ENCODE measurements at places on chromosomes 1 and 21.

DNA sequence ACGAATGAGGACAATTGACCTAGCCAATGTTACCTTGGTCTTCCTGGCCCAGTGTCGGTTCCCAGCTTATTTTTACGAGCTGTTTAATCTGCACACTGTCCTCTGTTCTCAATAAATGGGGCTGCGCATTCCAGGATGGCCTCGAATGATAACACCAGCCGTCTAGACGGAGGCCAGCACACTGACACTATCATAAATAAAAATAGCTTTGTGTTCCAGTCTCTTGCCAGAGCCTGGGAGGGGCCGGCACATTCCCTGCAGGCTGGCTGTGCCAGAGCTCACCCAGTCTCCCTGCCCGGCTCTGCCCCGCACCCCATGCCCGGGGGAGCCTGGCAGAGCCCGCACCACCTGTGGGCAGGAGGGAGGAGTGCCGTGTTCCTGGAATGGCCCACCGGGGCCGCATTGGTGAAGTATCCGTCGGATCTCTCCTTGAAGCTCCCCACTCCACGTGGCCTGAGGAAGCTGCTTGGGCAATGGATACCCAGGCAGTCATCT is 92.1 kb downstream of the SPSB1 start:
- no peaks in the 10 kb centered on the region for H3K27me3 ChIP-seq
- H3K4me1 ChIP-seq, result no peaks in the 10 kb centered on the region
- no peak overlapping the region for H3K4me3 ChIP-seq

GRCh38 chr1:228799924-228800323 is 64.6 kb downstream of the RHOU start:
- H3K36me3 ChIP-seq, result no peaks in the 10 kb centered on the region
- peaks cover 18% of the 10 kb centered on the region for H3K4me1 ChIP-seq
- DNase-seq, result no peak
- no peak overlapping the region for H3K4me3 ChIP-seq

DNA sequence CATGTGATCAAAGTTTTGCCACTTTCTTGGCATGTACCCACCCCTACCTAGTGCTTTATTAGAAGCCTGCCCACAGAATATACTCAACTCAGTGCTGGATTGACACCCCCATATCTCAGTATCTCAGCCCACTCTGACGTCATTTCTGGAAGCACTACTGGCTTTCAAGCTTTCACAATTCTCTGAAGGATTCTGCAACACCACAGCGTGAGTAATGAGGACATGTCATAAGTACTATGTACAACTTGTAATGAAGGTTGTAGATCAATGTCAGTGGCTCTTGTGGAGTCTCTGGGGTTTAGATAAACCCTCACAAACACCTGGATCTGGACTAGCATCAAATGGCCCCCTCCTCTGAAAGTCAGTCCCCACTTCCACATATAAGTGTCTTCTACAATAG is 57.2 kb downstream of the TNFSF4 start:
- DNase-seq, result no peak
- H3K27me3 ChIP-seq, result no peaks in the 10 kb centered on the region
- no peaks in the 10 kb centered on the region for H3K4me1 ChIP-seq
- no peak overlapping the region for H3K4me3 ChIP-seq
- no peaks in the 10 kb centered on the region for H3K36me3 ChIP-seq
- no peak overlapping the region for H3K27ac ChIP-seq

GRCh38 chr1:116804736-116805135 is 50.5 kb downstream of the CD2 start:
- H3K27ac ChIP-seq, result peak overlapping the region; percentile 25
- peak overlapping the region; percentile 40 for H3K4me3 ChIP-seq
- no peaks in the 10 kb centered on the region for H3K36me3 ChIP-seq
- DNase-seq, result no peak
- peaks cover 70% of the 10 kb centered on the region for H3K4me1 ChIP-seq
- H3K27me3 ChIP-seq, result no peaks in the 10 kb centered on the region

DNA sequence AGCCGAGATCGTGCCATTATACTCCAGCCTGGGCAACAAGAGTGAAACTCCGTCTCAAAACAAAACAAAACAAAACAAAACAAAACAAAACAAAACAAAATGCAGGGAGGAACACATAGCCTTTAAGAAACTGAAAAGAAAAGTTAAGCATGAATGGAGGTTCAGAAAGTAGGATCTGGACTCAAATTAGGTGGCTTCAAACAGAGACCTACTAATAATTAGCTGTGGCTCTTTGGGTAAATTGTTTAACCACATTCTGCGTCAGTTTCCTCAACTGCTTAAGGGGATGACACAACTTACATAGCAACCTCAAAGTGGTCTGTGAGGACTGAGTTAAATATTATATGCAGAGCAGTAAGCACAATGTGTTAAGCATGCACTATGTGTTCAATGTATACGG is 458.2 kb downstream of the ADGRL2 start:
- no peaks in the 10 kb centered on the region for H3K36me3 ChIP-seq
- no peak for DNase-seq
- no peaks in the 10 kb centered on the region for H3K4me1 ChIP-seq
- no peak overlapping the region for H3K27ac ChIP-seq
- no peaks in the 10 kb centered on the region for H3K27me3 ChIP-seq
- H3K4me3 ChIP-seq, result no peak overlapping the region

DNA sequence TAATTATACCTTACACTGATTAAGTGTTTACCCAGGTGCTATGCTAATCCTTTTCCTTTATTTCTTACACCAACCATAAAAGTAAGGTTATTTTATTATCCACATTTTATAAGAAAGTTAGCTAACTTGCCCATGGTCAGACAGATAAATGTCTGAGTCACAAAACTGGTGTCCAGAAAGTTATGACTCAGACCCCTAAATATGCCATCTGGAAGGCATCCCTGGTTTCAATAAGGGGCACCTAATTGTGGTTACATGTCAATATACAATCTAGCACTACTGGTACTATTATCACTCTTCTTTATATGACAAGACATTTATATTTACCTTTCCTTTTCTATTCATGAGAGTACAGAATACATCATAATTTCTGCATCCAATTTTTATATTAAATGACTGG is 496.5 kb upstream of the ADGRL2 start:
- no peaks in the 10 kb centered on the region for H3K36me3 ChIP-seq
- no peaks in the 10 kb centered on the region for H3K4me1 ChIP-seq
- DNase-seq, result no peak
- H3K27me3 ChIP-seq, result no peaks in the 10 kb centered on the region

DNA sequence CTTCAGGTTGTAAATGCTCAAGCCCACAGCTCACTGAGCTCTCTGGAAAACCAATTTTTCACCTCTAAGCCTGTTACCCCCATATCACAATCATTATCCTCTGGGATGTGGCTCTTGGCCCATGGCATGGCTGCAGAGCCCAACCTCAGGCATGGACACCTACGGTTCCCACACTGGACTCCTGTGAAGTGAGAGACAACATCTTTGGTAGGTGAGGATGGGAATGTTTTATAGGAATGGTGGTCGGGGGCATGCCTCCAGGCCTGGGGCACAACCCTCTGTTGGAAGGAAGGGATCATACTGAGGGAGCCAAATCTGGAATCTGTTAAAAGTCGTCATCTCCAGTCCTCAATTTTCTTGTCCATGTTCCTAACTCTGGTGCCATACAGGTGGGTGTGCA is 179.1 kb downstream of the FOXD2 start:
- H3K36me3 ChIP-seq, result no peaks in the 10 kb centered on the region
- no peak overlapping the region for H3K4me3 ChIP-seq
- H3K4me1 ChIP-seq, result no peaks in the 10 kb centered on the region
- no peak overlapping the region for H3K27ac ChIP-seq
- DNase-seq, result no peak

- H3K27ac ChIP-seq, result no peak overlapping the region
- no peak for DNase-seq
- no peaks in the 10 kb centered on the region for H3K4me1 ChIP-seq
Measured at GRCh38 chr1:53050310-53050709, 11.7 kb upstream of the PODN start.

DNA sequence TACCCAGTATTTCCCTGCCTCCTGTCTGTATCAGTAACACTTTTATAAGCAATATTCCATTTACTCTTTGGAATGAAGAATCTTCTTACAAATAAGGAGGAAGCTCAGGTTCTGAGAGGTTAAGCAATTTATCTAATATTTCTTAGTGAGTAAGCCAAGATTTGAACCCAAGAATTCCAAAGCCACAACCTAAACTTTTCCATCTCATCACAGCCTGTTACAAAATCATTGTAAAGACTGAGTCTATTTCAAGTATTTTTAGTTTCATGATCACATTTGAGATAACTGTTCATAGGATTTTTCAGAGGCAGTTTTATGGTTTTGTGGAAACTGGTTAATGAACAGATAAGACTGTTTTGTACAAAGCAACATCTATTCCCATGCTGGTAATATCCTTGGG is 29.8 kb upstream of the HHAT start:
- no peaks in the 10 kb centered on the region for H3K36me3 ChIP-seq
- no peaks in the 10 kb centered on the region for H3K4me1 ChIP-seq
- no peak overlapping the region for H3K4me3 ChIP-seq

- H3K36me3 ChIP-seq, result no peaks in the 10 kb centered on the region
- no peaks in the 10 kb centered on the region for H3K27me3 ChIP-seq
- no peak overlapping the region for H3K27ac ChIP-seq
- no peak for DNase-seq
- no peaks in the 10 kb centered on the region for H3K4me1 ChIP-seq
- no peak overlapping the region for H3K4me3 ChIP-seq
Measured at GRCh38 chr1:159712080-159712479, 2.3 kb downstream of the CRP start.

DNA sequence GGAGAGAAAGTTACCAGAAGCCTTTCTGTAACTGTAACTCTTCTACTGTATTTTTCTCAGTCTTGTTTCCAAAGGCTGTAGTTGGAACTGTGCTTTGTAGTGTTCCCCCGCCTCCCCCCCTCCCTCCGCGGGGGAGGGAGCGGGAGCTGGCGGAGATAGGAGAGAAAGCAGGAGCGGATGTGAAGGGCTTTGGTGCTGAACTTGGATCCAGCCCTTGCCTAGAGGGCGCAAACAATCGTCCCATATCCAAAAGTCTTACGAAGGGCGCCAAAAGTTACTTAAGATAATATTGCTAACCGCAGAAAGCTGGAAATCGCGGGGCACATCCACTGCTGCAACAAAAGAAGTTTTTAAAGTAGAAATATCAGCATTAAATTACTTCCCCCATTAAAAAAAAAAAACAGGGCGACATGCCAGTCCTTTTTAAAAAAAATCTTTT is 2.4 kb upstream of the NFIA start:
- no peak for DNase-seq
- no peak overlapping the region for H3K4me3 ChIP-seq
- peaks cover 49% of the 10 kb centered on the region for H3K4me1 ChIP-seq
- H3K27ac ChIP-seq, result peak overlapping the region; percentile 35
- H3K36me3 ChIP-seq, result no peaks in the 10 kb centered on the region

- peaks cover 22% of the 10 kb centered on the region for H3K4me1 ChIP-seq
- no peak for DNase-seq
- peak overlapping the region; percentile 81 for H3K27ac ChIP-seq
- H3K36me3 ChIP-seq, result peaks cover 12% of the 10 kb centered on the region
- no peaks in the 10 kb centered on the region for H3K27me3 ChIP-seq
Measured at GRCh38 chr1:42657201-42657600, 1.0 kb upstream of the PPIH start.

- no peaks in the 10 kb centered on the region for H3K36me3 ChIP-seq
- H3K27me3 ChIP-seq, result no peaks in the 10 kb centered on the region
- DNase-seq, result no peak
Measured at GRCh38 chr1:244386595-244386994, 65.1 kb downstream of the ADSS2 start.

GRCh38 chr1:95146637-95147036 is 29.5 kb downstream of the TLCD4 start:
- H3K4me1 ChIP-seq, result no peaks in the 10 kb centered on the region
- DNase-seq, result no peak
- no peaks in the 10 kb centered on the region for H3K27me3 ChIP-seq
- no peaks in the 10 kb centered on the region for H3K36me3 ChIP-seq
- H3K27ac ChIP-seq, result no peak overlapping the region

GRCh38 chr1:206526064-206526911 is 19.0 kb downstream of the RASSF5 start:
- no peak overlapping the region for H3K27ac ChIP-seq
- H3K27me3 ChIP-seq, result no peaks in the 10 kb centered on the region
- H3K4me3 ChIP-seq, result no peak overlapping the region
- H3K36me3 ChIP-seq, result no peaks in the 10 kb centered on the region
- no peaks in the 10 kb centered on the region for H3K4me1 ChIP-seq

DNA sequence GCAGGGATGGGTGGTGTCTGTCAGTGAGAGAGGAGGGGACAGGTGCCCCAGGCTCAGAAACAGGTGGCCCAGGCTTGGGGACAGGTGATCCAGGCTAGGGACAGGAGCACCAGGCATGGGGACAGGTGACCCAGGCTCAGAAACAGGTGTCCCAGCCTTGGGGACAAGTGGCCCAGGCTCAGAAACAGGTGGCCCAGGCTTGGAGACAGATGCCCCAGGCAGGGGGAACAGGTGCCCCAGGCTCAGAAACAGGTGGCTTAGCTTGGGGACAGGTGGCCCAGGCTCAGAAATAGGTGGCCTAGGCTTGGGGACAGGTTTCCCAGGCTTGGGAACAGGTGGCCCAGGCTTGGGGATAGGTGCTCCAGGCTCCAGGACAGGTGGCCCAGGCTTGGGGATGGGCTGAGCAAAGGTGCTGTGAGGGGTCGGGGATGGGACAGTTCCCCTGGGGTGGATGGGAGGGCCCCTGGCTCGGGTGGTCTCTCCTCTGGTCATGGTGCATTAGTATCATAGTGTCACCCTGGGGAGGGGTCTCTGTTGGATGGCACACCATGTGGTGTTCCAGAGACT is 87.7 kb upstream of the C1orf174 start:
- H3K4me1 ChIP-seq, result no peaks in the 10 kb centered on the region
- no peaks in the 10 kb centered on the region for H3K36me3 ChIP-seq
- H3K4me3 ChIP-seq, result no peak overlapping the region
- H3K27me3 ChIP-seq, result no peaks in the 10 kb centered on the region
- no peak overlapping the region for H3K27ac ChIP-seq
- no peak for DNase-seq

DNA sequence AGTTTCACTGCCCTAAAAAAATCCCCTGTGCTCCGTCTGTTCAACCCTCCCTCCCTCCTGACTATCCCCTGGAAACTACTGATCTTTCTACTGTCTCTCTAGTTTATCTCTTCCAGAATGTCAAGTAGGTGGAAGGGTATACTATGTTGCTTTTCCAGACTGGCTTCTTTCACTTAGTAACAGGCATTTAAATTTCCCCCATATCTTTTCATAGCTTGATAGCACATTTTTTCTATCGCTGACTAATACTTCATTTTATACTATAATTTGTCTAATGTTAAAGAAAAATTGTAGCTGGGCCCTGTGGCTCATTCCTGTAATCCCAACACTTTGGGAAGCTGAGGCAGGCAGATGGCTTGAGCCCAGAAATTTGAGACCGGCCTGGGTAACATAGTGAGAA is 142.8 kb downstream of the DSCAM start:
- no peak overlapping the region for H3K4me3 ChIP-seq
- H3K4me1 ChIP-seq, result no peaks in the 10 kb centered on the region
- no peaks in the 10 kb centered on the region for H3K27me3 ChIP-seq
- H3K36me3 ChIP-seq, result no peaks in the 10 kb centered on the region

GRCh38 chr1:201486187-201486586 is 17.2 kb upstream of the PHLDA3 start:
- peaks cover 12% of the 10 kb centered on the region for H3K4me1 ChIP-seq
- DNase-seq, result no peak
- no peak overlapping the region for H3K4me3 ChIP-seq
- no peak overlapping the region for H3K27ac ChIP-seq

DNA sequence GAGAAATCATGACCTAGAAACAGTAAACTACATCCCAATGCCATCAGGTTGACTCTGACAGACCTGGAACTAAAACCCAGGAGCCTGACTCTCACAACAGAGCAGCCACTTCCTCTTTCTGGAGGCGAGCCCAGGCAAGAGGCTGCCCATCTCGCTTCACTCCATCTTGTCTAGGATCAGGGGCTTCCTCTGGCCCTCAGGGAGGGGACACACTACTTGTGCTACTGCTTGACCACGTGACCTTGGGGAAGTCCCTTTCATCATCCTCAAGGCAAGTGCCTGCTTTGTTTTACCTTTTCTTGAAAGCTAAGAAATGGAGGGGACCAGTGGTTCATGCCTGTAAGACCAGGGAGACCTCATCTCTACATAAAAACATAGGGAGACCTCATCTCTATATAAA is 2.6 kb upstream of the TENT5B start:
- H3K27ac ChIP-seq, result no peak overlapping the region
- no peaks in the 10 kb centered on the region for H3K4me1 ChIP-seq
- DNase-seq, result no peak

Data from CD8-positive, alpha-beta memory T cell (primary cell).